Activated CD4-positive, alpha-beta T cell treated with anti-CD3 and anti-CD28 coated beads, Interleukin-2, amount 50 U/mL, for 1 hour (primary cell): ENCODE measurements at places on chromosomes 12 and 14.

- DNase-seq: no peak
Observed at GRCh38 chr12:57815177-57816000, 3.1 kb downstream of the AVIL start.

DNA sequence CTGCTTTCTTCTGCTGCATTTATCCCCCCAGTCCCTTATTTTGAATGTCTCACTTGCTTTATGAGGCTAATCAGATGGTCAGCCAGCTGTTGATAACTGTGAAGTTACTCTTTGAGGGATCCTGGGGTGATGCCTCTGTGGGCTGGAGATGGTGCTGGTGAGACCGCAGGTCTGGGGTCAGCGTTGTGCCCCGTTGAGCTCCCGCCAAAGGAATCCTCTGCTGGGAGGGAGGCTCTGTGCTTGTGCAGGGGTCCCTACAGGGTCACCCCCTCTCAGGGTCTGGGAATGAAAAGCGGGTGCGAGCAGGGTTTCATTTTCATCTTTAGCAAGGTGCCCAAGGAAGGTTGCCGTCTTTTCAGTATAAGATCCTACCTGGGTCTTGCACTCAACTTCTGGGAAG, 161.2 kb upstream of the RTL1 start:
- no peak for DNase-seq

GRCh38 chr14:85587151-85587711, 57.3 kb downstream of the FLRT2 start:
- no peak for DNase-seq

GRCh38 chr12:92676710-92677109, 26.1 kb upstream of the PLEKHG7 start:
- DNase-seq: no peak

GRCh38 chr12:91890742-91891141, 254.9 kb downstream of the BTG1 start:
- no peak for DNase-seq
